Skeletal muscle cell (primary cell): ENCODE measurements at places on chromosomes 6 and 20.

DNA sequence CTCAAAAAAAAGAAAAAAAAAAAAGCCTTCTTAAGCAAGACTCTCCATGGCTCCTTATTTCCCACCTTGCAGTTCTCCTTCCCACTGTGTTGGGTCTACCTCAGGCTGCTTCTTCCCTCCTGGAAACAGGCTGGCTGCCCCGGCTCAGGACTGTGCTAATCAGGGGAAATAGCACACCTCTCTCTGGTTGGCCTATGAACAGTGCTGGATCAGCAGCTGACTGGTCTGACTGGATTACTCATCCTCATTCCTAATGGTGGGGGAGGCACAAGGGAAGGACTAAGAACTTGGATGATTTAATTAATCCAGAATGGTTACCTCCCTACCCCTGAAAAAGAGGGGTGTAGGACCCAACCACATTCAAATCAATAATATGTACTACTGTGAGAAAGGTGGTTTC is 3.9 kb upstream of the SRSF3 start:
- peak; percentile 34 for DNase-seq

- no peak for DNase-seq
Measured at GRCh38 chr20:8018958-8019245, 659 bp downstream of the TMX4 start.

DNA sequence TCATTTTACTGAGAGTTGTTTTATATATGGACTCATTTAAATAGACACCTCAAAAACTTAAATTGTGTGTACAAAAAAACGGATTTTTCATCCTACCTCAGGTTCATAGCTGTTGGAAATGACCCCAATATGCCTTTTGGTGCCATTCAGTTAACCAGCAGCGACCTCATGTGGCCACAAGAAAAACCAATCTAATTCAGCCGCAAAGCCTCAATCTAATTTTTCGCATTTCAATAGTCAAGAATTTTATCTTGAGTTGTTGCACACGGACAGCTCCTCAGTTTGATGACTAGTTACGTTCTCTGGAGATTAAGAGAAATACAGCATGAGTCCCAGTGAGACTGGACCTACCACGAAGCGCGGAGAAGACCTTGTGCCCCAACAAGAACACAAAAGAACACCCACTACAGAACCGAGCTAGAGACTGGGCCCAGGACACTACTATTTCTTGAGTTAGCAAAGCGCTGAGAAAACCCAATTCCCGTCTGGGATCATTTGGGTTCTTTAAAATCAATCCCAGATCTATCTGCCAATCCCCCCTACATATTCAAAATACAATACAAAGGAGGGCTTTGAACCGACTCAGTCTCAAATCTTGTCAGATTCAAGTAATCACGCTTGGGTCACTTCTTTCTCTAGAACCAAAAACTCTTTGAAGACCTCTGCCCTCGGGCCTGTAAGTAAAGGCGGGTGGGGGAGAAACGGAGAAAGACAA is 1.1 kb downstream of the TCP11 start:
- no peak for DNase-seq

DNA sequence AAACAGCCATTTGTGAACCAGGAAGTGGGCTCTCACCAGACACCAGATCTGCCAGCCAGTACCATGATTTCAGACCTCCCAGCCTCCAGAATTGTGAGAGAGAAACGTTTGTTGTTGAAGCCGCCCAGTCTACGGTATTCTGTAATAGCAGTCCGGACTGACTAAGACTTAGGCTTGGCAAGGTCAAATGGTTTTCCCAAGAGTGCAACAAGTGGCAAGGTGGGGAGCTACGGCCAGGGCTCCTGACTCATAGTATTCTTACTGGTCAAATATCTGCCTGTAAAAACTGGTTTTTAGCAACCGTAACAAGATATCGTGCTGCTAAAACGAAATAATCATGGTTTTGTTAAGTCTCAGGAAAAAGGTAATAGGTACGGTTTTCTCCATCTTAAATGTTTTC is 37.8 kb downstream of the MCUR1 start:
- no peak for DNase-seq

GRCh38 chr6:167485186-167485978 is 160.5 kb downstream of the TTLL2 start:
- no peak for DNase-seq

DNA sequence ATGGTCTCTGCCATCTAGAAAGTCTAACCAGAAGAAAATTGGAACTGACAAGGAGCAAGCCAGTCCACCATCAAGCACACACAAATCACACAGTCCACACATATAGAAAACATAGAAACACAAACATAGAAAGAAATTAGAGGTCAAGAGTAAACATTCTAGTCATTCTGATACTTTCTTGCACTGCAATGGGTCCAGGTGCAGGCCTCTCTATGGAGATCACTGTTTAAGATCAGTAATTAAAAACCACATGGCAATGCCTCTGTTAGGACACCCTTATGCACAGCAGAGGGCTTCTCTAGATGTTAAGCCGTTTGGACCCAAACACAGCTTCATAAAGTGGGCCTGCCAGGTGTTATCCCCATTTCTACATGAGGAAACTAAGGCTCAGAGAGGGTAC is 42.8 kb upstream of the SLC22A23 start:
- DNase-seq, result no peak

DNA sequence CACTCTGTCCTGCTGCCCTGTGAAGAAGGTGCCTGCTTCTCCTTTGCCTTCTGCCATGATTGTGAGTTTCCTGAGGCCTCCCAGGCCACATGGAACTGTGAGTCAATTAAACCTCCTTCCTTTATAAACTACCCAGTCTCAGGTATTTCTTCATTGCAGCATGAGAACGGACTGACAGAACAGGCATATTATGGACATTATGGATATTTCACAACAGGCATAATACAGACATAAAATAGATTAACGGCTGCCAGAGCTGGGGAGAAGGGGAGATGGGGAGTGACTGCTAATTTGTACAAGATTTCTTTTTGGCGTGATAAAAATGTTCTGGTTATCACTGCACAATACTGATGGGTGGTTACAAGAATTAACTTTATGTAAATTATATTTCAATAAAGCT is 29.4 kb downstream of the TRPC4AP start:
- no peak for DNase-seq

DNA sequence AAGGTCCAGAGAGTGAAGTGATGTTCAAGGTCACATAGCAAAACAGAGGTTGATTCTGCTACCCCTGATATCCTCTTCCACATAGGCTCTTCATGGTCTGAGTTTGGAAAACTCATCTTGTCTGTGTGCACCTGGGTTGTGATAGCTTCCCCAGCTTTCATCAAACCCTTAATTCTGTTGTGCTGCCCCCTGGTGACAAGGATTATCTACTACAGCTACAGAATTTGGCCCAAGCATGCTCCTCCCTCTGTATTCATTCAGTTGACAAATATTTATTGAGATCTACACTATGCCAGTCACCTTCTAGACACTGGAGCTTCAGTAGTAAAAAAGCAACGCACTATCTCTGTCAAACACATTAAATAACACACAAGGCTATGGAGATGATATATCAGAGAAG is 50.4 kb downstream of the SMPDL3A start:
- no peak for DNase-seq

DNA sequence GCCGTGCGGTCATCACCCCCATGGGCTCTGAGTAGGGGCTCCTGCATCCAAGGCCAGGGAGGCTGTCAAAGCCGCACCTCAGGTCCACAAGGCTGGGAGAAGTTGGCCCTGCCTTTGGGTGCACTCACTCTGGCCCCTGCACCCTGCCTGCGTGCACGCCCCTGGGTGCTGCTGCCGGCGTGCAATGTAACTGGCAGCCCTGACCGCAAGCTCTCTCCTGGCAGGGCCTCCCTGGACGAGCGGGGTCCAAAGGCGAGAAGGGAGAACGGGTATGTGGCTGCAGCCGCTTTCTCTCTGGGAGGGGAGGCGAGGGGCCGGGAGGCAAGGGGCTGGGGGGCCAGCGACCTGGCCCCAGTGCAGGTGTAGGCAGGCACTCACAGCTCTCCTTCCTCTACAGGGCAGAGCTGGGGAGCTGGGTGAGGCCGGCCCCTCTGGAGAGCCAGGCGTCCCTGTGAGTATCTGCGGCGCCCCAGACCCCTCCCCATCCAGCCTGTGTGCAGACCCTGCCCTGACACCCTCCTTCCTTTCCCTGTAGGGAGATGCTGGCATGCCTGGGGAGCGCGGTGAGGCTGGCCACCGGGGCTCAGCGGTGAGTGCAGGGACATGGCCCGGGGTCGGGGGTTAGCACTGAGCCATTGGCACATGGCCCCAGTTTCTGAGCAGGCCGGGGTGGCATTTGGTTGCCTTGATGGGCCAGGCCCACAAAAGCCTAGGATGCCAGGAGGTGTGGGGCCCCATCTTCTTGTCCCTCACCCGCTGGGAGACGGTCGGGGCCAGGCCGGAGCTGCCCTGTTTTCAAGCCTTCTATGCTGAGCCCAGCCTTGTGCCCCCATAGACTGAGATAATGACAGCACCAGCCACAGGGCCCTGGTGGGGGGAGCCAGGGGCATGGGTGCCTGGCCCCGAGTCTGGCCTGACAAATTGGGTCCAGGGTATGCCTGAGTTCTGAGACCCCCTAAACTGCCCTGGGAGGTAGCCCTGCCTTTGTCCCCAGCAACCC is 12.7 kb downstream of the COL9A3 start:
- no peak for DNase-seq

GRCh38 chr20:34074101-34074760 is 37.8 kb downstream of the EIF2S2 start:
- no peak for DNase-seq

- no peak for DNase-seq
Measured at GRCh38 chr6:40323881-40324634, 263.1 kb downstream of the LRFN2 start.

GRCh38 chr6:107600121-107600520 is 110.2 kb downstream of the SOBP start:
- DNase-seq, result no peak

DNA sequence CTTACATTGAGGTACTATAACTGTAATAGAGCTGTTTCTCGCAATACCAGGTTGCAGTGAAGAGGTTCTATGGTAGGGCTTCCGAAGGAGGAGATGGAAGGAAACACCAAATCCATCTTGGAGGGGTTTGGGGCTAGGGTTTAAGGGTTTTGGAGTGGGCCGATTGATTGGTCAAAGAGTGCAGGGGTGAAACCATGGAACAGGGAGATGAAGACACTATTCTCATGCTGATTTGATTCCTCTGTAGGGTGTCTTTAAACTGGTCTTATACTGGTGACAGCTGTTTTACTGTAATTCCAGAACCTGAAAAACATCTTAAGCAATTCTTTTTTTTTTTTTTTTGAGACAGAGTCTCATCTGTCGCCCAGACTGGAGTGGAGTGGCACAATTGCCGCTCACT is 7.8 kb downstream of the SMIM13 start:
- DNase-seq, result no peak

DNA sequence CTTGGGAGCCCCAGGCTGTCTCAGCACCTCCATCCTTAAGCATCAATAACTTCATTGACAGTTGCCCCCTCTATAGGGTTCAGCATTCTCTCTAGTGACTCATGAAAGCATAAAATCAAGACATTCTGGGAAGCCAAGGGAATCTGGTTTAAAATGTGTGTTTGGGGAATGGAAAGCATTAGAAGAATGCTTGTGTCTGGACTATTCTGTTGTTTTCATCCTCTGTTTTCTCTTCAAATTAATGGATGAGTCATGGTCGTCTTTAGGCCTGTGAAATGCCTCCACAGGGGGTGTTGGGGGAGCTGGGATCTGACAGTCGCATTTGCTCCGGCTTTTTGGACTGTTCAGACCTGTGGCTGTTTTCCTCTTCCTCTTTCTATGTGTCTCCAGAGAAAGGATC is 279.7 kb downstream of the CDC5L start:
- DNase-seq, result peak; percentile 87

DNA sequence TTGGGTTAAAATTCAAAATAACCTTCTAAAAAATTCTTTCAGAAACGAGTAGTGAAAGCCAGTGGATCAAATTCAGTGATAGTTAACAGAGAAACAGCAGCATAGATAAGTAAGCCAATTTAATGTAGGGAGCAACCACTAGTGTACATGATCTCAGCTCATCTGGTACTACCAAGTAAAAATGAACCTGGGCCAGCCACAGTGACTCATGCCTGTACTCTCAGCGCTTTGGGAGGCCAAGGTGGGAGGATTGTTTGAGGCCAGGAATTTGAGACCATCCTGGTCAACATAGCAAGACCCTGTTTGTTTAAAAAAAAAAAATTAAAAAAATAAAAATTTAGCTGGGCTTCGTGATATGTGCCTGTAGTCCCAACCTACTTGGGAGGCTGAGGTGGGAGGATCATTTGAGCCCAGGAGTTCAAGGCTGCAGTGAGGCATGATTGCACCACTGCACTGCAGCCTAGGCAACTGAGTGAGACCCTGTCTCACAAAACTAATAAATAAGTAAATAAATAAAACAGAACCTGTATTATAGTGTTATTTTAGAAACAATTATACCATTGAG is 32.4 kb downstream of the CBFA2T2 start:
- DNase-seq, result no peak

- peak; percentile 82 for DNase-seq
Measured at GRCh38 chr20:51750037-51750769, 18.0 kb downstream of the ATP9A start.

DNA sequence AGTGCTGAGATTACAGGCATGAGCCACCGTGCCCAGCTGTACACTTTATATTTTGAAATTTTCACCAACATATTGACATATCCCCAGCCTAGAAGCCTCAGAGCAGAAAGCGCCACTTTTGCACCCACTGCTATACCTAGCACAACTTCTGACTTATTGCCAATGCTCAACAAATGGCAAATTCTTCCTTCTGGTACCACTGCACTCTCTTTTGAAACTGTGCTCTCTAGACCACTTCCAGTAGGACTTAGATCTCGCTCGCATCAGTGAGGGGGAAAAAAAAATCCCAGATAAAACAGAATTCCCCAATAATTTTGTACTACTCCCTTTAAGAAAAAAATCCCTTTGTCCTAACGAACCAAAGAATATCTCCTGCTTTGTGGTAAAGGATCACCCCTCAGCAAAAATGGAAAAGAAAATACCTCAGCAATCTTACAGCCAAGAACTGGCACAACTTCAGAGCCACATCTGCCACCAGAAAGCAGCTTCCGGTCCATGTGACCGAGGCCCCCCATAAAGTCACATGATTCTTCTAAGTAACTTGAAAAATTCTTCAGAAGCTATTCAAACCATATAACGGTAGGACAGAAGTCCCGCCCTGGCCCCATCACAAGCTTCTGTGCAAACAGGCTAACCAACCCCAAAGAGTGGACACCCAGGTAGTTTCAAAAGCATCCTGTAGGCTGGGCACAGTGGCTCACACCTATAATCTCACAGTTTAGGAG is 18.5 kb upstream of the IL17F start:
- DNase-seq, result no peak

DNA sequence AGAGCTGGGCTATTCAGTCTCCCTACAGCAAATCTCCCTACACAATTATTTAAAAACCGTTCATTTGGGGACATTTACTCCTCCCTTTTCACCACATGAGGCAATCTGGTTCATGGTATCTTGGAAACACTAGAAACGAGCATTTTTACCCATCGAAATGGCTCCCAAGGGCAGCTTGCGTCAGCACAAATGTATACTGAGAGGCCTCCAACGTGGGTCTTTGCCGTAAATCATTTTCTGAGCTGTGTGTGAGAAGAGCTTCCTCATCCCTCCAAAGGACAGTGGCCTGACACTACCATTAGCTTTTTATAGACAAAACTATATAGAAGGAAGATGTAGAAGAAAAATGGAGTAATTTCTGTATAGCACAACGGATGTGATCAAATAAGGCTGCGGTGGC is 30.0 kb upstream of the PXDC1 start:
- no peak for DNase-seq

- no peak for DNase-seq
Measured at GRCh38 chr20:62929051-62929538, 2.8 kb upstream of the DIDO1 start.
